Lower lobe of right lung (tissue), 2 donors: ENCODE measurements at places on chromosomes 7 and 10. TPM values are rescaled to one million over a fixed set of nuclear protein-coding genes. Genes with fewer than 3 reads are reported as not detected.

Gene MXI1
- total RNA-seq = 33.3 TPM

Gene CYP26A1
- not detected for total RNA-seq

Gene OR2A12
- not detected for total RNA-seq

Gene FBXL13
- 3.4 TPM for total RNA-seq

Gene PLCE1
- 10.5 TPM for total RNA-seq

Gene GNAT3
- total RNA-seq = not detected

Gene SMURF1
- 32.0 TPM for total RNA-seq

Gene GCK
- 0.47 TPM for total RNA-seq

Gene MUC3A
- 1.7 TPM for total RNA-seq

Gene LRRC18
- 3.3 TPM for total RNA-seq

Gene ZWINT
- 3.3 TPM for total RNA-seq

Gene HK1
- 85.1 TPM for total RNA-seq

Gene LRRC4
- 12.8 TPM for total RNA-seq

Gene NEUROG3
- not detected for total RNA-seq

Gene HMX2
- total RNA-seq = not detected

Gene PTF1A
- total RNA-seq = not detected

Gene PLEKHS1
- total RNA-seq = 7.0 TPM

Gene SERPINE1
- 15.4 TPM for total RNA-seq

Gene GNAI1
- 32.1 TPM for total RNA-seq

Gene C1GALT1
- total RNA-seq = 39.0 TPM

Gene DOCK1
- 44.8 TPM for total RNA-seq

Gene TLL2
- not detected for total RNA-seq

Gene ZNF316
- total RNA-seq = 43.2 TPM

Gene PWWP2B
- total RNA-seq = 25.2 TPM

Gene NPC1L1
- 0.21 TPM for total RNA-seq

Gene ADAM22
- 2.7 TPM for total RNA-seq

Gene ATRNL1
- 0.92 TPM for total RNA-seq

Gene KCNIP2
- total RNA-seq = 3.7 TPM

Gene TCAF2
- total RNA-seq = 6.2 TPM

Gene MOGAT3
- total RNA-seq = not detected
